ENCODE measurements at places on chromosomes 6 and 20. TPM values are rescaled to one million over a fixed set of nuclear protein-coding genes. Genes with fewer than 3 reads are reported as not detected.

The SASH1 gene
- total RNA-seq: 0.04 TPM

The FABP7 gene
- not detected for total RNA-seq

The OR2H1 gene
- not detected for total RNA-seq

The PBOV1 gene
- total RNA-seq: not detected

The CD93 gene
- total RNA-seq: 0.04 TPM

The SRSF12 gene
- total RNA-seq: 0.78 TPM

The HLA-DRA gene
- 12.2 TPM for total RNA-seq

The CGAS gene
- total RNA-seq: 27.9 TPM

DNA sequence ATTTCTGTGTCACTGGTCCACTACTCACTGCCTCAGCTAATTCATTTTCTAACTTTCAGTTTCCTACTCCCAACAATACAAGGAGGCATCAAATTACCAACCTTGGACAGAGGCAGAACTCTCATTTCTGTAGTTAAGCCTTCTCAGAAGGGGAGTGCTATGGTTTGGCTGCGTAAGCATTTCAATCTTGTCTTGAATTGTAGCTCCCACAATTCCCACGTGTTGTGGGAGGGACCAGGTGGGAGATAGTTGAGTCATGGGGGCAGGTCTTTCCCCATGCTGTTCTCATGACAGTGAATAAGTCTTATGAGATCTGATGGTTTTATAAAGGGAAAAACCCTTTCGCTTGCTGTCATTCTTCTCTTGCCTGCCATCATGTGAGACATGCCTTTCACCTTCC lies 22.9 kb downstream of the HLA-DRA start:
- DNase-seq: peak; percentile 38
- no peak overlapping the region for H3K4me3 ChIP-seq
- H3K27me3 ChIP-seq: peaks cover 63% of the 10 kb centered on the region
- H3K36me3 ChIP-seq: peaks cover 2% of the 10 kb centered on the region
- peaks cover 8% of the 10 kb centered on the region for H3K4me1 ChIP-seq
- no peak overlapping the region for H3K27ac ChIP-seq

DNA sequence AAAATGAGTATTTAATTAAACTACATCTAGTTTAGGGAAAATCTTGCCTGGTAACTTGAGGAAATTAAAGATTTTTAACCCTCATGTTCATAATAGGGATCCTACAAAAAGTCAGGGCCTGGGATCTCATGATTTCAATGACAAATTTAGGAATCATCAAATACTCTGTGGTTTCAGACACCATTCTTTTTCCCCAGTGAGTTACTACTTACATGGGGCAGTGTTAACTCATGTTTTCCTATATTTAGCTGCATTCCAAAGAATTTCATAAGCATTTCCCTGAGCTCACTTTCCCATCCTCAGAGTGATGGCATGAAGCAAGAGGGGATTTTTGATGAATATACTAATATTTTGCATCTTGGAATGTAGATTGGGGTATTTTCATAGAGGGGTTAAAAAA lies 321.7 kb downstream of the CENPW start:
- no peaks in the 10 kb centered on the region for H3K4me1 ChIP-seq
- no peak overlapping the region for H3K27ac ChIP-seq
- H3K27me3 ChIP-seq: no peaks in the 10 kb centered on the region

DNA sequence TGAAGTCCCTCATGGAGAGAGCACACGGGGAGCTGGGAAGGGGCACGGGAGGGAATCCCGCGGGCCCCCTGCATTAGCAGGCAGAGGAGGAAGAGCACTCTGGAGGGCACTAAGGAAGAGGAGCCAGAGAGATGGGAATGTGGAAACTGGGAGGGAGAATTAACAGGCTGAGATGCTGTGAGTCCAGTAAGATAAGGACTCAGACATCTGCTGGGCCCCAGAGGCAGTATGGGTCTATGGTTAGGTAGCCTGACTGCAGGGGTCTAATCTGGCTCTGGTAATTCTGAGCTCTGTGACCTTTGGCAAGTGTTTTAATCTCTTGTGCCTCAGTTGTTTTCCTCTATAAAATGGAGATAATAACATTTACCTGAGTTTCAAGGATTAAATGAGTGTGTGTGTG lies 15.7 kb upstream of the SRSF3 start:
- H3K27me3 ChIP-seq: no peaks in the 10 kb centered on the region
- H3K27ac ChIP-seq: no peak overlapping the region
- H3K4me3 ChIP-seq: no peak overlapping the region
- H3K4me1 ChIP-seq: no peaks in the 10 kb centered on the region
- no peaks in the 10 kb centered on the region for H3K36me3 ChIP-seq

GRCh38 chr20:1440024-1440423 lies 26.6 kb downstream of the NSFL1C start:
- H3K27me3 ChIP-seq: no peaks in the 10 kb centered on the region
- peak; percentile 19 for DNase-seq
- H3K4me1 ChIP-seq: peaks cover 19% of the 10 kb centered on the region
- H3K36me3 ChIP-seq: peaks cover 13% of the 10 kb centered on the region
- no peak overlapping the region for H3K4me3 ChIP-seq

DNA sequence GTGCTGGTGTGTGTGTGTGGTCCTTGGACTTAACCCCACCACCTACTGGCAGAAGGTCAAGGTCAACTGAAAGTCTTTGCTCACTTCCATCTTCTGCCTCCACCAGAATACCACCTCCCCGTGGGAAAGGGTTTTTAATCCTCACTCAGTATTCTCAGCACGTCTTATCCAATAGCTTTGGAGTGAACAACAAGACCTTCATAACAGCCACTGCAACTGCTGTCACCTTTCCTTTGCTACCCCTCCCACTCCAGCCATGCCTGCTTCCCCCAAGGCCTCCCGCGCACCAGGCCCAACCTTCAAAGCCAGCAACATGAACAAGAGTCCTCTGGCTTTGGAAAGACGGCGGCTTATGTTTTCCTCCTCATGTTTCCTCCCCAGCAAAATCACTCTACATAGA lies 787 bp upstream of the BTN2A2 start:
- peak overlapping the region; percentile 40 for H3K27ac ChIP-seq
- DNase-seq: no peak
- peaks cover 26% of the 10 kb centered on the region for H3K4me1 ChIP-seq

- no peaks in the 10 kb centered on the region for H3K4me1 ChIP-seq
- DNase-seq: no peak
- H3K27me3 ChIP-seq: no peaks in the 10 kb centered on the region
- H3K4me3 ChIP-seq: no peak overlapping the region
- H3K36me3 ChIP-seq: no peaks in the 10 kb centered on the region
- H3K27ac ChIP-seq: no peak overlapping the region
Measured at GRCh38 chr6:23890543-23891227, 235.3 kb upstream of the NRSN1 start.

DNA sequence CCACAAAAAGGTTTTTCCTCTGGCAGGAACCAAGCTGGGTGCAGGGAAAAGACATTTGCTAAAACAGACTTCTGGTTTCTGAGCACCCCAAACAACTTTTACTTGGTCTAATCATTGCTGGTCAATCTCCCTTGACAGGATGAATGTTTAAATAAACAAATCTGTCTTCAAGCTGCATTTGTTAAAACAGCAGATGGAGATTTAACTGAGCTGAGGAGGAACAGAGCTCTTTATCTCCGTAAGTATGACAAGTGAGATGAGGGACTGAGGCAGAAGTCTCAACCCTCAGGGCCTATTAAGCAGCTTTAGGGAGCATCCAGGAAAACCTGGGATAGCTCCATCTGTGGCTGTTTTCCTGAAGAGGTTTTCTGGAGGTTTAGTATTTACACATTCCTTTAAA lies 40.6 kb downstream of the NINL start:
- no peak overlapping the region for H3K27ac ChIP-seq
- no peaks in the 10 kb centered on the region for H3K36me3 ChIP-seq
- H3K4me3 ChIP-seq: no peak overlapping the region
- peaks cover 5% of the 10 kb centered on the region for H3K4me1 ChIP-seq
- H3K27me3 ChIP-seq: no peaks in the 10 kb centered on the region
- no peak for DNase-seq

- DNase-seq: no peak
- no peak overlapping the region for H3K27ac ChIP-seq
- H3K4me1 ChIP-seq: no peaks in the 10 kb centered on the region
- no peak overlapping the region for H3K4me3 ChIP-seq
- no peaks in the 10 kb centered on the region for H3K36me3 ChIP-seq
- no peaks in the 10 kb centered on the region for H3K27me3 ChIP-seq
Measured at GRCh38 chr6:69022993-69023392, 387.9 kb downstream of the ADGRB3 start.

GRCh38 chr6:41970436-41970846 lies 28.8 kb upstream of the CCND3 start:
- H3K27me3 ChIP-seq: no peaks in the 10 kb centered on the region
- peak overlapping the region; percentile 12 for H3K4me3 ChIP-seq
- DNase-seq: peak; percentile 68
- H3K36me3 ChIP-seq: peaks cover 21% of the 10 kb centered on the region

DNA sequence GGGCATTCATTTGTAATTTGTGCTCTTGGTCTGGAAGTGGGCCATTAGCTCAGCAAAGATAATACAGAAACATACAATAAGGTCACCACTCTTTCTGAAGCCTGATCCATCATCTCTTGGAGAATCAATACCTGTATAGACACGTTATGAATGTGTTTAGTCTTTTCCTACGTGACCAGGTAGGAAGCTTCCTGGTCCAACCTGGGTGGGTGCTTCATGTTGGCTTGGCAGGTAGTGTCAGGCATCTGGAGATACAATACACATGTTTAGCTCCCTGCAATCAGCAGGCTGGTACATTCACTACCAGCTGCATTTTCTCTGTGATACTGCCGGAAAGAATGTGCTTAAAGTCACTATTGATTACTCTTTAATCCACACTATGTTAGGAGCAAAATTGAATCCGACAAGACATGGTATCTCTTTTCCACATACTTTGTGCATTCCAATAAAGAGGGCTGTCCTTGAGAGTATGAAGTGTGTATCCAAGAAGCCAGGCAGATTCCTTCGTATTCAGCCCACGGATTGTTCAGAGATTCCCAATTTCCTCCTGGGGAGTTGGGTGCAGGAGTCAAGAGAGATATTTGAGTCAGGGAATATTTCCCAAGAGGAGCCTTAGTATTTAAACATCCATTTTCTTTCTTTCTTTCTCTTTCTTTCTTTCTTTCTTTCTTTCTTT lies 49.9 kb upstream of the RANBP9 start:
- H3K27ac ChIP-seq: peak overlapping the region; percentile 85
- H3K4me1 ChIP-seq: peaks cover 38% of the 10 kb centered on the region
- DNase-seq: no peak

DNA sequence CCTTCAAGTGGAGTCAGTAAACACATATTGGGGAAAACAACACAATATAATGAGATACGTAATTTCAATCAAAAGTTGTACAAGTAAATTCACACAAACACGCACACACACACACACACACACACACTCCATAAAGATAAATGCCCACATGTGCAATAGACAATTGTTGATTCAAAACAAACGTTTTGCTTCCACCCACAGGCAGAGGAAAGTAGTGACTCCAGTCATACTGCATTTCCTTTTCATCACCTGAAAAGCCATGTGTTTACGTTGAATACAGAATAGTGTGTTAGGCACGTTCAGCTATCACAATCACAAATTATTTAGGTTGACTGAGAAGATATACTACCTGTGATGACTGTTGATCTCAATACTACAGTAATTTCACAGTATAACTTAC lies 443.8 kb upstream of the MANEA start:
- H3K36me3 ChIP-seq: no peaks in the 10 kb centered on the region
- H3K27ac ChIP-seq: no peak overlapping the region
- no peaks in the 10 kb centered on the region for H3K4me1 ChIP-seq

- no peak for DNase-seq
- no peaks in the 10 kb centered on the region for H3K4me1 ChIP-seq
- no peak overlapping the region for H3K27ac ChIP-seq
- H3K36me3 ChIP-seq: no peaks in the 10 kb centered on the region
- H3K27me3 ChIP-seq: peaks cover 7% of the 10 kb centered on the region
Measured at GRCh38 chr20:44038681-44039123, 124.0 kb downstream of the TOX2 start.
